SK-N-DZ (cell line): ENCODE measurements at places on chromosomes 1 and 21.

DNA sequence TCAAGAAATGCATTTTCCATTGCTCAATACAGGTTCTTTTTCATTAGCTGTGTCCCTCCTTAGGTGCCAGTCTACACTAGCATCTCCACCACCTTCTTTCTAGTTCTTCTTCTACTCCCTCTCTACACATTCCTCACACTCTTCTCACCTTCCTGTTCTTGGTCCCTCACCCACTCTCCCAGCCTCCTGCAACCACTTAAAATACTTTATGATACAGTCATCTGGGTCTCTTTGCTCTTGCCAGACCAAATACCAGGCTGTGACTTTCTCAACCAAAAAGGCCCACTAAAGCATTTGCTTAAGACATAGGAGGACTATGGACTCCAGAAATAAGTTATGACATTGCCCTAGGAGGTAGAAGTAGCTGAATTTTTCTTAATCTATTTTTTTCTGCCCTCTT, 35.1 kb downstream of the PIGM start:
- no peak for DNase-seq

DNA sequence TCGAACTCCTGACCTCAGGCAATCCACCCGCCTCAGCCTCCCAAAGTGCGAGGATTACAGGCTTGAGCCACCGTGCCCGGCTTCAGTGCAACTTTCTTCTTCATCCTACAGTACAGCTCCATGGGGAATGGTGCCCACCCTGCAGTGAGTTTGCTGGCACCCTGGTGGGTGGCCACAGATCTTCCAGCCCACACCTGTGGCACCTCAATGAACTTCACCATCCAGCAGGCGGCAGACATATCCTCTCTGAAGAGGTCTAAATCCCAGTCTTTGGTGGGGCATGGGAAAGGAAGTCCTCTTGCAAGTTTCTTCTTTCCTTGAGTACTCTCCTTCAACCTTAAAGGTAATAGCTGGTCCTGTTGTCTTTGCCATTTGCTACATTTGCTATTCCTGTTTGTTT, 18.1 kb upstream of the ZBTB8A start:
- no peak for DNase-seq

DNA sequence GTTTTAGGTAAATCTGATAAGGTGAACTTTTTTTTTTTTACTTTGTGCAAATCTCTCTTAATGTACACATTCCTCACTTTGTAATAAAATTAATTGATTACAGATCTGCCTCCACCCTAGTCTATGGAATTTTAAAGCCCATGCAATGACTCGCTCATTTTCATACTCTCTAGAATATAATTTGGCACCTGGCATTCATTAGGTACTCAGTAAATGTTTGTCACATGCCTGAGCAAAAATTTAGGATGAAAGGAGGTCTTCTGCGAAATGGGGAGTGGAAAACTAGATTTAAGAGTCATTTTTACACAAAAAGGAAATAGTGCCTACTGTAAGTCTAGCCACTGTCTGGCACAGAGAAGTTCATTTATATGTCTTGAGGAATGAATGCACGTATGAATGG, 350.1 kb downstream of the DPYD start:
- no peak for DNase-seq

- no peak for DNase-seq
These were observed 345.1 kb upstream of the SNX7 start for GRCh38 chr1:98316286-98316905.

DNA sequence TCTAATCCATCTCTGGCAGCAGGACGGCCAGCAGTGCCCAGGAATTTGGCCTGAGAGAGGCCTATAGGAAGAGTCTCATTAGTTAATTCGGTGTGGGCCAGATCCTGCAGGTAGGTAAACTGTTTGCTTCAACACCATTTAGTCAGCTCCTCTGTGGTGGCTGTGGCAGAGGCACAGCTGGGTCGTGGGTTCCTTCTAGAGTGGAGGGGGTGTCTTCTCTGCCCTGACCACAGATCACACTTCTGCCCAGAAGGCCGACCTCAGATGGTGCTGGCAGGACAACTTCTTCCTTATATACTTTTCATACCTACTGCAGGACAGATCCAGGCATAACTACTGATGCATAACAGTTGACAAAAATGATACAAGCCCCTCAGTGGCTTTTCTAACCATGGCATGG, 281.4 kb downstream of the RPS6KC1 start:
- DNase-seq = no peak
